ENCODE measurements at places on chromosomes 7 and 10. TPM values are rescaled to one million over a fixed set of nuclear protein-coding genes. Genes with fewer than 3 reads are reported as not detected.

The HABP2 gene
- not detected for total RNA-seq

DNA sequence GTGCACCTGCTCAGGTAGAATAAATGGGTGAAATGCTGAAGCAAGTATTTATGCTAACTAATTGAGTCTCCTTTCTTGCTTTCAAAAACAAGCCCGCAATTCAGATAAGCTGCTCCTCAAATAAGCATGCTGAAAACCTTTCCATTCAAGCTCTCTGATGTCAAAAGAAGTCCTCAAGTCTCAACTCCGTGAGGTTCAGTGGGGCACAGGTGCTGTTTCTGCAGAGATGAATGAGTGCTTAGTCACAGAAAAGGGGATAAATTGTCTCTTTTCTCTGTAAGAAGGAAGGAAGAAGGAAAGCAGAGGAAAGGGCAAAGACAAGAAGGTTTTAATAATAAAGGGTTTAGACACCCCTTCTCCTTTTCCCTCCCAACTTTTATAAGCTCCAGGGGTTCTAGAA, 229.8 kb upstream of the NPY start:
- DNase-seq, result no peak

GRCh38 chr7:157013101-157013500, 2.6 kb upstream of the MNX1 start:
- DNase-seq, result no peak

DNA sequence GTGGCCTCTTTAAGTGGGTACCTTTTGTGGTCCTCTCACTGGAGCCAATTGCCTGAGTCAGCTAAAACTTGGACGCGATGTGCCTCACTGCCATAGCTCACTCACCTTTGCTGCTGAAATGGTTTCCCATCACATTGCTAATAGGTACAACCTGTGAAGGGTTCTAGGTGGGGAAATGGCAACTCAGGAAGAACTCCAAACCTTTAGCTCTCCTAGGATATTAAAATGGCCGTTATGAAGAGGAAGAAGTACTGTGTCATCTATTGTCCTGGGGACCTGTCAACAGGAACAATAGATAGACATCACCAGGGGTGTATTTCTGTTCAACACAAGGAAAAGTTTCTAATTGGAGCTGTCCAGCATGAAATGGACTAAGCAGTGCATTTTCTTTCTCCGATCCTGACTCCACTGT, 1.2 kb upstream of the ZNF655 start:
- DNase-seq, result no peak

GRCh38 chr10:101575091-101575490, 13.0 kb downstream of the POLL start:
- no peak for DNase-seq

DNA sequence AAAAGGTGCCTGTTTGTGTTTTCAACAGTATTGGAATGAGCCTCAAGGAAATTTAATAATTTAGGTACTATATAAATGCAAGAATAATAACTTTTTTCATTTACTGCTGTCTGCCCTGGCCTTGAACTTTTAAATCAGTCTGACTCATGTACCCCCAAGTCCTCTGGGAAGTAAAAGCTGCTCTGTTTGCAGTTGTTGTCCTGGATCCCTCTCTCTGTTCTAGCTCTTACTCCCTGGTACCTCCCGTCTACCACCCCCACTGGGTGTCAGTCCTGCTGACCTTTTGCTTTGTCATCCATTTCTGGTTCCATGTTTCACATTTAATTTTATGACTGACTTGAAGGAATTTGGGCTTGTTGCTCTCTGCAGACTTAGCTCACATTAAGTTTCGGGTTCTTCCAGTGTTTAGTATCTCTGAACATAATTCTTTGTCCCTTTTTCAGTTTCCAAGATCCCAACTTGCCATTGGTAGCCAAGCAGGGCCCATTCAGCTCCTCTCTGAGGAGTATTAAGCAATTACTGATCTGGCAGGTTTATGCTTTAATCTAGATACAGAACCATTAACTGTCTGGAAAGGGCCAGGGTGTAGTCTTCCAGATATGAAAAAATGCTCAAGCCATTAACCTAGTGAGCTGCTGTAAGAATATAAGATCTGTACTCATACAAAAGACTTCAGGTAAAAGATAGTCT, 208.7 kb upstream of the FAM3C start:
- DNase-seq, result no peak

- no peak for DNase-seq
These were observed 7.5 kb upstream of the EPHB6 start for GRCh38 chr7:142847353-142847752.

- DNase-seq, result no peak
These were observed 220.5 kb downstream of the LHFPL3 start for GRCh38 chr7:104548861-104549260.

Measured in prostate gland (tissue), 2 donors.